ENCODE measurements at places on chromosomes 2 and 18.

GRCh38 chr2:65901756-65902155, 469.4 kb upstream of the SPRED2 start:
- no peak for DNase-seq

- DNase-seq = no peak
Observed at GRCh38 chr2:217836901-217837491, 165.8 kb downstream of the TNS1 start.

GRCh38 chr2:142867136-142867535, 10.3 kb upstream of the KYNU start:
- no peak for DNase-seq

DNA sequence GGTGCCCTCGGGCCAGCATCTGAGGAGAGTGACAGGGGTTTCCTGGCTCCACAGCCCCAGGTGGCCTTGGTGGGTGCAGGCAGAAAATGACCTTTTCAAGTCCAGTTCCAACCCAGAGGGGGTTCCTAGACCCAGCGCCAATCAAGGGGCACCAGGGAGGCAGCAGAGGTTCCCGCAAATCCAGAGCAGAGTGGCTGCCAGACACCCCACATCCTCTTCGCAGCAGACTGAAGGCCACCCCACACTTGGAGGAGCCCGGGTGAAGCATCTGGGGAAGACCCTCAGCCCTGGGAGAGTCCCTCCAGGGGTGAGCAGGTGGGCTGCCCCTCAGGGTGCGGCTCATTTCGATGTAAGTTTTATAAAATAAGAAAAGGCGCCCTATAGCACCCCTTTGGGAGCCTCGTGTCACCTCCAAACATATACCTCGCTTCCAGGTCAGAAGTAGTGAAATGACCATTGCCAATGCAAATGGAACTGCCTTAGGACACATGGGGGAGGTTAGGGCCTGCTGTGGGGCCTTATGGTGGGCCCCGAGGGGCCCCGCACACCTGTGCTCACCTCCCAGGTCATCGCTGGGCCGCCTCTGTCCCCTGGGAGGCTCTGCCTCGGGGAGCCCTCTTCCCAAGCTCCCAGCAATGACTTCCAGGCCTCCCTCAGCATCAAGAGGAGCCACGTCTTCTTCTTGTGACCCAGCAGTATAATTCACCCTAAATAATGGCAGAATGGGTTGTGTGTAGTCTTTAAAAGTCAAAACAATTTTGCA, 11.0 kb downstream of the RTP5 start:
- no peak for DNase-seq

DNA sequence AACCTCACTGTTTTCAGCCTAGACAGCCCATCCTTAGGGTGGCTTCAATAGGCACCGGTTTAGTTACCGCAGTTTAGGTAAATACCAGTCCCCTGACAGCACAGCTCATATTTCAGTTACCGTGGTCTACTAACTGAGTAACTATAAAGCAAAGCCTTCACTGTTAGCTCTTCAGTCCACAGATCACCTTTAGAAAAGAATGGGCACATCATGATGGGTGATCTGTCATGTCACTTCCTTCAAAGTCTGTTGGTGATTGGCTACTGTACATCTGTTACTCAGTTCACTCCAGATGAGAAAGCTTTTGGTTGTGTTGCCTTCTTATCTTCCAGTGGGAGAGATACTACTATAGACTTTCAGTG, 21.0 kb downstream of the SLC20A1 start:
- DNase-seq = no peak

GRCh38 chr2:189506514-189506976, 65.3 kb downstream of the WDR75 start:
- DNase-seq = peak; percentile 19

DNA sequence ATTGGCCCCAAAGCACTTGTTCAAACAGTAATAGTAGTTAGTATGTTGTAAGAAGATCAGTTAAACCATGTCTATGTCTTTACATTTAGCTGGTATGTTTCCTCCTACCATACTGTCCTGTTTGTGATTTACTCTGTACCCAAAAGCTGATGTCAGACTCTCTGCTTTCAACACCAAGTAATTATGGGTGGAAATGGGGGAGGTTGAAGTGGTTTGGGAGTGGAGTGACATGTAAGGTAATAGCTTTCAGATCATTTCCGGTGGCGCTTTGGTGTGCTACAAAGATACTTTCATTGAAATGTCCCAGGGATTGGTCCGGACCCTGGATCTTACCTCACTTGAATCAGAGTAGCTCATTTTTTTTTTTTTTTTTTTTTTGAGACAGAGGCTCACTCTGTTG, 39.7 kb upstream of the TGIF1 start:
- DNase-seq = no peak

DNA sequence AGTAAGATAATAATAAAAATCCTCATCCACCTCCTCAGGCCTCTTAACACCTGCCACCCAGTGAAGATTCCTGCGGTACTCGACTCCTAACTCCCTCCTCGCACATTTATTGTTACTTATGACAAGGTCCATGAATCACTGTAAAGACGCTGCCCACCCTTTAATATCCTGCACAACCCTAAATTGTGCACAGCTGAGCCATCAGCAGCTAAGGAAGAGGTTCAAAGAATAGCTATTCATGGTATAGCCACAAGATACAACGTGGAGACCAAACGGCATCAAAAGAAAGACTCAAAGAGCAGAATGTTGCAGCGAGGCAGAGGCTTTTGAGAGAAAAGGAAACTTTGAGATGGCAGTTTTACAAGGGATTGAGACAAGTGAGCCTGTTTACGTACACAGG, 266.3 kb downstream of the SATB2 start:
- no peak for DNase-seq

- no peak for DNase-seq
Observed at GRCh38 chr2:41966431-41966893, 81.4 kb upstream of the PKDCC start.

DNA sequence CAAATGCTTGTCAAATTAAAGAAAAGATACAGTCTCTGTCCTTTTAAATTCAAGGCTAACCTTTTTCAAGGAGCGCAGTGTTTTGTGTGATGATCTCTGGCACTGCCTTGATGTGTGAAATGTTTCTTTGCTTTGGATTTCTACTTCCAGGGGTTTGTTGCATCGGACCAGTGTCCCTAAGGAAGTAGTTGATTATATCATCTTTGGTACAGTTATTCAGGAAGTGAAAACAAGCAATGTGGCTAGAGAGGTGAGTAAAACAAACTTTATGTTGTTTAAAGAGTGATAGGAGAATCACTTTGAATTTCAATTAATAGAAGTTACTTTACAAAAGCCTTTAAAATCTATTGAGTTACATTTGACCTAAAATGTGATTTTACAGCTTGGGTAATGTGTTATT, 28.8 kb downstream of the HADHB start:
- no peak for DNase-seq

All from activated CD4-positive, alpha-beta T cell treated with anti-CD3 and anti-CD28 coated beads, Interleukin-2, Interleukin-6, amounts not matched to agents 100 ng/mL and 50 ng/mL, durations not matched to agents 16 hours and 8 hours (primary cell).